ENCODE measurements at places on chromosomes 6 and 20.

- no peak for DNase-seq
Observed at GRCh38 chr6:85756982-85757381, 114.3 kb upstream of the SYNCRIP start.

DNA sequence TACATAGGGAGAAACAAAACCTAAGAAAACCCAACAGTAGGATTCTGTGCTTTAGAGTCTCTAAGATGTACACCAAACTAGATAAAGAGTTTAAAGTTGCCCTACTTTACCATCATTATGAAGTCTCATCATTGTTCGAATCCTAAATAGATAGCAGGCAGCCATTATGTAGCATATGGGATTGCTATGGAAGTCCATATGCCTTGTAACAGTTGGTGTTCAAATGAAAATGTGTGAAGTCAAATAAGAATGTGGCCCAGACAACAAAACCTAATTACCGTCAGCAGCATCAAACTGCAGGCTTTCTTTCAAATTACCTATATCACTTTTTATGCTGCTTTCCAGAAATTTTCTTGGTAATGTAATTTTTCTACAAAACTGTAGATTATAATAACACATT lies 1380.1 kb downstream of the GRIK2 start:
- DNase-seq: no peak

- DNase-seq: peak; percentile 66
Observed at GRCh38 chr6:21348504-21349195, 244.9 kb upstream of the SOX4 start.

- DNase-seq: no peak
Observed at GRCh38 chr6:156889469-156889868, 112.3 kb downstream of the ARID1B start.

DNA sequence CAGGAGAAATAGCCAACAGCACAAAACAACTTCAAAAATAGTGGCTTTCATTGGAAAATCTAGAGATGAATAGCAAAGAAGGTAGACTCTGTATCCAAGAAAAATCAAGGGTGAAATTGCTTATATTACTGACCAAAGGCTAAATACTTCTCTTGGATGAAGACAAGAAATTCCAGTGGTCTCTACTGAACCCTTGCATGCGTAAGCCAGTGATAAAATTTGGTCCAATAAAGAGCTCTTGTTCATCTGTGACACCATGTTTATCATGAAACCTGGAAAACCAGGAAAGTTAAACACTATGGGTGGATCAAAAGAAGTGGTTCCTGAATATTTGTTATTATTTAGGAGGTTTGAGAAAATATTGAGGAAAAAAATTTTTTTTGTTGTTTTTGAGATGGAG lies 25.6 kb upstream of the SASH1 start:
- no peak for DNase-seq

DNA sequence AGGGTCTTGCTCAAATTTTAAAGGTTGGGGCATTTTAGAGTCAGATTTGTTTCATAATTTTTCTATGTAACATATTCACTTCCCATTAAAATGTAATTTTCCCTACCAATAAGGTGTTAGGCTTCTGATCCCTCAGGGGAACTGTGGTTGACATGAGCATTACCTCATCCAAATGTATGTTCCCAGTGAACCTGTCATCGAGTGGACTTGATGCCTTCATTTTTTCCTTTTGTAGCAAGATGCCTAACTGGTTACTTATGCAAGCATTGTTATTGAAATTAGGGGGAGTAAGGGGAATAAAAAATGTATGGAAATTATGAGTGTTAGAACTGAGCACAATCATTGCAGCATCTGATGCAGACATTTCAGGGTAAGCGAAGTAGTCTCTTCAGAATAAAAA lies 360.5 kb downstream of the BCKDHB start:
- DNase-seq: no peak

DNA sequence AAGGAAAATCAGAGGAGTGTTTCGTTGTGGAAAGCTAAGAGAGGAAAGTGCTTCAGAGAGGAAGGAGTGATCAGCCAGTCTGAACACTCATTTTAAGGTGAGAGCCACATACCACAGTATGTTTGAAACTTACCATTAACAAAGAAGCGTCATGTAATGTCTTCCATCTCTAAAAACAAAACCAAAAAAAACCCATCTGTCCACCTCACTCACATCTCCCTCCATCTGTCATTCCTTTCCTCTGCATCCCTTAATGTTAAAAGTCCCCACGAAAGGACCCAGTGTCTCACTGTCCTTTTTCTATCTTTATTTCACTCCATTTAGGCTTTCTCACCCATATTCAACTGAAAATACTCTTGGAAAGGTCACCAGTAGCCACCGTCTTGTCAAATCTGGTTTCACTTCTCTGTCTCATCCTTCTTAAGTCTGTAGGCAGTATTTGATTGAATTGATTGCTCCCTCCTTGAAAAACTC lies 59.4 kb upstream of the GNRH2 start:
- no peak for DNase-seq

- DNase-seq: no peak
Observed at GRCh38 chr20:32355417-32355841, 2.7 kb upstream of the ASXL1 start.
